ENCODE measurements at places on chromosomes 6 and 20.

- no peak for DNase-seq
Observed at GRCh38 chr6:37538107-37538506, 38.4 kb upstream of the CCDC167 start.

DNA sequence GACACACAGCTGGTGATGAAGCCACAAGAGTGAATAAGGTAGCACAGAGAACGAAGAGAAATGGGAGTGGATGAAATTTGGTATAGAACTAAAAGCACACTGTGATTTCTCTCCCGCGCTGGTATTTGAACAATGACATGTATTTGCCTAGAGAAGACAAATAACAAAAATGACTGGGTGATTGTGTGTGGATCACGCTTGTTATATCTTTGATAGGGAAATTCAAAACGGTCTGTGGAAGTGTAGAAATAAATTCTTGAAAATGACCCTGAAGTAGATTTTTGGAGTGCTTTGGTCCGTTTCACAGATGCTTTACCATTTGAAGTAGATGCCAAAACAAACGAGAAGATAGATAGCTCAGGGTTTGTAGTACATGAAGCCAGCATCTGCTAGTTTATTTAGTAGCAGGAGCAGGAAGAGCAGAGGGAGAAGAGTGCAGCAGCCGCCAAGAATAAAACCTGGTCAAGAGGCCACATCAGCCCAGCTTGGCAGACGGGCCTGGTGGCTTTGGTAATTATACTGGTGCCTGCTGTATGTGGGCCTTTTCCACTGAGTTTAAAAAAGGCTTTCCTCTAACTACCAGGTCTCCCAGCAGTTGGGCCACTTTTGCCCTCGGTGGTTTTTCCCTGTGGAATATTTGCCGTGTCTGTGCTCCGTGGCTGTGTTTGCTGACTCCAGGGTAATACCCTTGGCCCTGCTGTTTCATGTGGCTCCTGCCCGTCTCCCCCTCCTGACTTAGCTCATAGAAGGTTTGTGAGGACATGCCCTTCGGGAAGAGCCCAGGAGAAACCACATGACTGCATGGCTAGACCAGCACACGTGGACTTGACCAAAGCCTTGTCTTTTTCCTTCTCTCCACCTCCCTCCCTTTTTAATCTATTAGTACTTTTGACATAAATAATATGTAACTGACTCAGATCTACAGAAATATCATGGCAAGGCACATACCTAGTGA, 294.0 kb downstream of the SOX4 start:
- peak; percentile 13 for DNase-seq

- peak; percentile 54 for DNase-seq
Observed at GRCh38 chr6:42165016-42165415, 8.1 kb upstream of the GUCA1A start.

DNA sequence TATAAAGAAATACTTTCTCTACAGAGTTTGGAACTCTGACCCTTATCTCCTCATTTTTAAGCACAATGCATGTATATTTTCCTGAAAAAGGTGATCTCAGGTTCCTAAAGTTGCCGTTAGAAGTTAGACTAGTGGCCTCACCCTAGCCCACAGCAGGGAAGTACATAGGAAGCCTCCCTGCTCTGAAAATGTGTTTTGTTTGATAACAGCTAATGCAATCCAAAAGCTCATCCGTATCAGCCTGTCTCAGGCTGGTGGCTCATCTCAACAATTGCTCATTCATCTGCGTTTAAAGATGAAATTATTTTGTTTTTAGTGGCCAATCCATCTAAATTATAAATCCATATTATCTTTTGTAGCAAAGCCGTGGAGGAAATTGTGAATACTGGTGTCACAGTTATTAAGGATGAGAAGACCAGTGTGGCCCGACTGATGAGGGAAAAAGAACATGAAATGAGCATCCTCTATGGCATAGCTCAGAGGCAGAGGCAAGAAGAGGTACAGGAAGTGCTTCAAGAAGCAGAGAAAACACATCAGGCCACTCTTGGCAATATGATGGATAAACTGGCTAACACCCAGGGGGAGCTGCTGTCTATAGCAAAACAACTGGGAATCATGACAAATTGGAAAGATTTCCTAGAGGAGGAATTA, 20.1 kb downstream of the C6orf163 start:
- DNase-seq = no peak

DNA sequence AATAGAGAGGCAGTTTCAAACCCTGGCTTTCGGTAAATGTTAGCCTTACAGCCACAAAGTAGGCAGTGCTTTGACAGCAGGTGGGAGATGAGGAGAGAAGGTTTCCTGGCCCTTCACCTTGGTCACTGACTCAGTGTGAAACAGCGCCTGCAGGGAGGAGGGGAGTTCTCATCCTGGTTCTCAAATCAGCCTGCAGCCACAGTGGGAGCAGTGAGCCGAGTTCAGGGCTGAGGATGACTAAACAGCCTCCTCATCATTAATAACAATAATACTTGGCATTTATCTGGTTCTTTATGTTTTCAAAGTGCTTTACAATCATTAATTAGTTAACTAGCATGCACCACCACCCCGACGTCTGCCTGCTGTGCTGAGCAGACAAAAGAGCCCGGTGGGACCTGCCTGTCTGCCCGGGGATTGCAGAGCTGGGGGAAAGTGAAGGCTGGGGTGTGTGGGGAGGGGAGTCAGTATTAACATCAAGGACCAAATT, 59.6 kb downstream of the PRDM1 start:
- DNase-seq = peak; percentile 33

GRCh38 chr20:2236256-2236655, 59.5 kb upstream of the TGM3 start:
- no peak for DNase-seq

DNA sequence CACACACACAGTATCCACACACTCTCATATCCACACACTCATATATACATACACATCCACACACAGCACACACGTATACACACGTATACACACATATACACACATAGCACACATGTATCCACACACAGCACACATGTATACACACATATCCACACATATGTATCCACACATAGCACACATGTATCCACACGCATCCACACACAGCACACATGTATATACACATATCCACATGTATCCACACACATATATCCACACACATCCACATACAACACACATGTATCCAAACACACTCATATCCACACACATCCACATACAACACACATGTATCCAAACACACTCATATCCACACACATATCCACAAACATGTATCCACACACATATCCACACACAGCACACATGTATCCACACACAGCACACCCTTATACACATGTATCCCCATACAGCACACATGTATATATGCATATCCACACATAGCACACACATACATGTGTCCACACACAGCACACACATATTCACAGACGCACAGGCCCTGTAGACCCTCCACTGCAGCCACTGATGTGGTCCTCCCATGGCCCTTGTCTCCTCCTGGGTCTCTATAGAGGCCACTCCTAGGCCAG, 172.1 kb downstream of the CDH4 start:
- no peak for DNase-seq

- DNase-seq = no peak
Observed at GRCh38 chr20:59268870-59269269, 31.5 kb upstream of the EDN3 start.

DNA sequence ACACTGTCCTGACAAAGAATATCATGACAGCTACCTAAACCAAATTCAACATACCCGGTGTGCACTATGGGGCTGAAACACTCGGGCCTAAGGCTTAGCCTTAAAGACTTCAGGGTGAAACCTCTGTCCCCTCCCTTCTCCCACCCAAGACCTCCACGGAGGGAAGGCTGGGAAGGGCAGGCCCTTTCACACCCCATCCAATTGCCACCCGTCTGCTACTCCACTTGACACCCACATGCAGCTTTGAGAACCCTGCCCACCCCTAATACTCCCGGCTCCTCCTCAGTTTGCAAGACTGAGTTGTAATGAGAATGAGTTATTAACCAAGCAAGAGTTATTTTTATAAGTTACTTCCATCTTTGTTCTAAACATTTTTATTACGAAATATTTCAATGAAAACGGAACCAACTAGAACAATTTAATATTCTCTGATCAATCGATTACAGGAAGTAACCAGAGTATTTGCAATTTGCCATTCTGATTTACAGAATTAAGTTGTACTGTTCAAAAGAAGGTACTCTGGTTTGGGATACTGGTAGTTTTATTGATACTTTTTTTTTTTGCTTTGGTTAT, 3.7 kb downstream of the TAF4 start:
- DNase-seq = no peak

GRCh38 chr6:108798670-108799353, 49.4 kb upstream of the ARMC2 start:
- no peak for DNase-seq

- DNase-seq = no peak
Observed at GRCh38 chr6:104201557-104201956, 658.2 kb downstream of the HACE1 start.

GRCh38 chr6:41692080-41692675, 43.2 kb downstream of the TFEB start:
- no peak for DNase-seq

- peak; percentile 89 for DNase-seq
Observed at GRCh38 chr6:155341130-155341828, 27.0 kb upstream of the TFB1M start.

GRCh38 chr6:68701159-68701558, 66.1 kb downstream of the ADGRB3 start:
- no peak for DNase-seq

DNA sequence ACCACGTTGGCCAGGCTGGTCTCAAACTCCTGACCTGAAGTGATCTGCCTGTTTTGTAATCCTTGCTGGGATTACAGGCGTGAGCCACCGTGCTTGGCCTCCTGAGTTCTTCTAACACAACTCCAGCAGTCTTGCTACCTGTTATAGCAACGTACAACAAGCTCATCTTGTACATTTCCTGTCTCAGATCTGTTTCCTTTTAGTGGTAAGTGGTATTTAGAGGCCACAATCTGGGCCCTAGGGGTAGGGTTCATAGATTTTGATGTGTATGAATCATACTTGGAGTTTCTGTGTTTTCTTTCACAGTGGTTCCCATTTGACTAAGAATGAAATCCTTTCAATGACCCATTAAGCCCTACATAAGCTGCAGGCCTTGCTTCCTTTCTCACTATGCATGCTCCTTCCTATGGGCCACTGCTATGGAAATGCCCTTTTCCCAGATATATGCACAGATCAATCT, 27.1 kb upstream of the SYNCRIP start:
- DNase-seq = peak; percentile 63
